Activated T-helper 9 cell treated with anti-CD3 and anti-CD28 coated beads, Interleukin-2, amount 50 U/mL, for 16 hours (primary cell): ENCODE measurements at places on chromosomes 5 and 9.

DNA sequence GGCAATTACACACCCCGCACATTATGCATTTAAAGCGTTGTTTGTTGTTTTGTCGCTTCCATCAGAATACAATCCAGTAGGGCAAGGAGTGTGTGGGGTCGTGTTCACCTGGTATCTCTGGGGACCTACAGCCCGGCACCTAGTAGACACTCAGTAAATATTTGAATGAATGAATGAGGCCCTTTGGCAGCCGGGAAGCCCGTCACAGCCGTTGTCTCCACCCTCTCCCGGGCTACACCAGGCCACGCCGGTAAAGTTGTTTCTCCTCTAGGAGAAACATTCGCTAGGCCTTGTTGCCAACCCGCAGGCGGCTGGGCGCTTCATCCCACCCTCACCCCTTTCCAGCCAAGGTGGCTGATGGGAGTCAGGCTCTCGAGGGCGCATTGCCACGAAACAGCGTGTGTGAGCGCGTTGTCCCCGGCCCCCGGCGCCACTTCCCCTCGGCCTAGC lies 876 bp upstream of the JAK2 start:
- DNase-seq: no peak

GRCh38 chr5:154466147-154466546 lies 11.9 kb downstream of the HAND1 start:
- no peak for DNase-seq

DNA sequence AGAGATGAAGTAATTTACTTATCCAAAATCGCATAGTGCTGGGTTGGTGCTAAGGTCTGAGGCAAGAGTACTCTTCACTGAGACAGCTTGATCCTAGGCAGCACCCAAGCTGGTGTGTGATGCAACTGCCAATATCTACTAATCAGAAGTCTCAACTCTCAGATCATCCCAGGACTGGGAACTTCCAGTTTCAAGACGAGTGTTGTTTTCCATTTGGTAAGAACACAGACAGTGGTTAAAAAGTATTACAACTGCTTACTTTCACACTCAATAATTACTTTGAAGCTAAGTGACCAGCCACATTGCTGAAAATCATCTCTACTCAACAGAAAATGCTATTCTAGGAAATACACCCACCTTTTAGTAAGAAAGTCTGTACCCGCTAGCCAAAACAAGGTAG lies 45.3 kb downstream of the FBXW11 start:
- no peak for DNase-seq

DNA sequence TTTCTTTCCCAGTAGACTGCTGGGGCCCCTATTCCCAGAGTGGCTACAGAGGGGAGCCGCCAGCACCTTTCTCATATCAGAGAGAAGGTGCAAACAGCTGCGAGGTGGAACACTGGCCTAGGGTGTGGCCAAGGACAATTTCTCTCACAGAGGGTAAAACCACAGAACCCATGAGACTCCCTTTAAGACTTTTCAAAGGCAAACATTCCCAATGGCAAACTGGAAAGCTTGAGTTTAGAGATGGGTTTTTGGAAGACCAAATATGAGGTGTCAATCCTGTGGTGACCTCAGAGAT lies 335.1 kb upstream of the PIK3R1 start:
- no peak for DNase-seq

DNA sequence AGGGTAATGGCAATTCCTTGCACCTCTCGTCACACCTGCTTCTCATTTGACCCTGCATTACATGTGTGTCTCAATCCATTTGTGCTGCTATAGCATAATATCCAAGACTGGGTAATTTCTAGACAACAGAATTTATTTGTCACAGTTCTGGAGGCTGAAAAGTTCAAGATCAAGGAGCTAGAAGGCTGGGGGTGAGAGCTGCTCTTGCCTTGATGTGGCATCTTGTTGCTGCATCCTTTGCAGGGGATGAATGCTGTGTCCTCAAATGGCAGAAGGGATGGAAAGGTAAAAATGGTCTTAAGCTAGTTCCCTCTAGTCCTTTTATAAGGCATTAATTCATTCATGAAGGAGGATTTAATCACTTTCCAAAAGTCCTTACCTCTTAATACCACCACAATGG lies 323.7 kb upstream of the RPS23 start:
- no peak for DNase-seq

GRCh38 chr5:91206734-91207133 lies 176.4 kb downstream of the ARRDC3 start:
- no peak for DNase-seq

DNA sequence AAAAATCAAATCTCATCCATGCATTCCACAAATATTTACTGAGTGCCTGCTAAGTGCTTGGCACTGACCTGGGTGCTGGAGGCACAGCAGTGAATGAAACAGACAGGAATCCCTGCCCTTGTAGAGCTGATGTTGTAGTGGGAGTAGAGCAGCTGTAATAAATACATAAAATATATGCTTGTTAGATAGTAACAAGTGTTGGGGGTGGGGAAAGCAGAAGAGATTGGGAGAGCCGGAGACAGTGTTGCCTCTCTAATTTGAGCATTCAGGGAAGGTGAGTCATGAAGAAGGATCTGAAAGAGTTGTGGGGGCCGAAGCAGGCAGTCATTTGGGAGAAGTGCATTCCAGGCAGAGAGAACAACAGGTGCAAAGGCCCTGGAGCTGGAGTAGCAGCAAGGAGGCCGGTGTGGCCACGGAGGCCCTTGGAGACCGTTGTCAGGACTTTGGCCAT lies 97.9 kb downstream of the ZNF618 start:
- DNase-seq: no peak

DNA sequence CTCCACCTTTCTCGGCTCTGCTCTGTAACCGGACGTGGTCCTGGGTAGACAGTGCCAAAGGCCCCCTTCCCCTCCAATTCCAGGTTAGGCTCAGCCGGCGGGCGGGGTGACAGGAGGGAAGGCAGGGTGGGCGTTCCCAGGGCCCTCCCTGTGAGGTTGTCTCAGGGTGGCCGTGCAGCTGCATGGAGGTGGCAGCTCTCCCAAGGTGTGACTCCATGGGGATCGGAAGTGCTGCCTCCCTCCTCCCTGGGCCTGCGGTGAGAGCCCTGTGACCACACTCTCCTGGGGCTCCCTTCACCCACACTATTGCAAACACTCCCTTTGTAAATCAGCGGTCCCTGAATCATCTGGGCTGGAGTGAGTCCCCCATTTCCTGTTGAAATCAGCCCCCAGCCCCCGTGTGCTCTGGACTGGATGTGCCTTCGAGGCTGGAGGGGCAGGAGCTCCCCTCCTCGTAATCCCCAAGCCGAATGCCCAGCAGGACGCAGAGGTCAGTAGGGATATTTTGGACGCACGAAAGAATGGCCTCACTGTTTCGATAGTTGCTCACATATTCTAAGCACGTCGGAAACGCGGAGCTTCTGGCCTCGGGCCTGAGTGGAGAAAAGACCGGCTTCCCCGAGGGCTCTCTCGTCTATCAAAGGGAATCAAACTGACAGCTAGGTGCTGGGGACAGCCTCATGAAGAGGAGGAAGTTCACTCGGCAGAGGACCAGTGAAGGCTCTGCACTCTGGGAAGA lies 107.6 kb upstream of the COL5A1 start:
- no peak for DNase-seq

GRCh38 chr5:65823204-65823603 lies 101.2 kb downstream of the NLN start:
- no peak for DNase-seq

- no peak for DNase-seq
Observed at GRCh38 chr5:63697811-63698210, 264.4 kb downstream of the HTR1A start.

GRCh38 chr9:89462817-89463683 lies 34.9 kb downstream of the SEMA4D start:
- DNase-seq: no peak

- DNase-seq: no peak
Observed at GRCh38 chr9:125511789-125512660, 195.0 kb downstream of the MAPKAP1 start.

DNA sequence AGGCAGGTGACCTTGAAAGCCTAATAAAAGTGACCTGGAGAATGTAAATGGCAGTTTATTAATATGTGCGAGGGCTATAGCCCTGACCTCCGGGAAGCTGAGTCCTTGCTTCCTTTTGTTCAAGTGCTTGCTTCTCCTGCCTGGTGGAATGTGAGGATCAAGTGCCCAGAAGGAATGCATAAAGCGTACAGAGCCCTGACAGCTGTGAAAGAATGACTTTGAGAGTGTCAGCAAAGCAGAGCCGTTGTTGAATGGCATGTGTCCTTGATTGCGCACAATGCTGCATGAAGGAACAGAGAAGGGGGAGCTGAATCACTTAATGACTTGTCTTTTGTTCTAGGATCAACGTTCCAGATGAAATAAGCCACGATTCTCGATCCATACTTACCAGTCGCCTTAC lies 133.0 kb downstream of the SLF1 start:
- no peak for DNase-seq

- DNase-seq: no peak
Observed at GRCh38 chr5:78499485-78499884, 139.1 kb downstream of the SCAMP1 start.

- DNase-seq: no peak
Observed at GRCh38 chr5:20618340-20618739, 630.3 kb upstream of the CDH18 start.

- no peak for DNase-seq
Observed at GRCh38 chr5:32777222-32777621, 66.1 kb downstream of the NPR3 start.

DNA sequence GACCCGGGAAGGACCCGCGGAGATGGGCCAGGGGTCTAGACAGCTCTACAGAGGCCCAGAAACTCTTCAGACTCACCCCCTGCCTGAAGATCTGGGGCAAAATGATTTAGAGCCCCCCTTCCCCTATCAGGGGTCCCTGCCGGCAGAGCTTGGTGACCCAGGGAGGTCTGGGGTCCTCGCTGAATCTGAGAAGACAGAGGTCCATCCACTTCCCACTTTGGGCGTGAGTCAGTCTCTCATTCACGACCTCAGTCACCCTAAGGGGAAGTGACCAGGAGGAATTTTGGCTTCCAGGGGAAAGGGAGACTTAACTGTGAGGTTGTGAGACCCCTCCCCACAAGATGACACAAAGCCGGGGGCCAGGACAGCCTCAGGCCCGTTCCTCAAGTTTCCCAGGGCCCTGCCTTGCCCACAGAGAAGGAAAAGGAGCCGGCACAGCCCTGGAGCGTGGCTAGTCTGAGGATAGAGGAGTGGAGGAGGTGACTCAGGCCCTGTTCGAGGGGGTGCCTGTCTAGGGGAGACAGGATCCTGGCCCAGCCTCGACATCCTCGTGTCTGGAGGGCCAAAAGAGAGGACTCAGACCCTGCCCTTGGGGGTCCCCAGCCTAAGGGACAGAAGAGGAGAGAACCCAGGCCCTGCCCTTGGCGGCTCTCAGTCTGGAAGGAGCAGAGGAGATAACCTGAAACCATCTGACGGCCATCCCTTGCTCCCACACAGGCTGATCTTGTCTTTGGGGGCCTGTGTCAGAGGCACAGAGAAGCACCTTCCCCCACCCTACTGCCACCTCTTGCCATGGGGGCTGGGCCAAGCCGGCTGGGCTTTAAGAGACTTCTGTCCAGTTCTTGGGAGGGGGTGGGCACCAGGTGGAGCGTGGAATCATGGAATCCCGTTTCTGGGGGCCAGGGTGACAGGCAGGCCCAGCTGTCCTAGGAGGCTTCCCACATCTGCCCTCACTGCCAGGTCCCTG lies 889 bp downstream of the PDLIM4 start:
- DNase-seq: no peak

DNA sequence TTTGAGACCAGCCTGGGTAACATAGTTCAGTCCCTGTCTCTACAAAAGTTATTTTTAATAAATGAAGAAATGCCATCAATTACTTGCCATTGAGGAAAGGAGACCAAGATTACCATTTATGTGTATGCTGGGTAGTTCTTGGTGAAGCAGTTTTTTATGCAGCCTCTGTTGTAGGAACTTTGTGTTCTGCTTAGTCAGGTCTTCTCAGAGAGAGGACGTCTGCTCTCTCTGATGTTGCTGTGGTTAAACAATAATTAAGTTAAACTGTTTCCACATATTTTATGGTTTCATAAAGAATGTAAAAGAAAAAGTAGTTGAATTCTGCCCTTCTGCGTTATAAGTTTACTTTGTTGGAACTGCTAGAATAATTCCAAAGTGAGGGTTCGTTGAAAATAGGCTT lies 210.5 kb downstream of the KDM4C start:
- no peak for DNase-seq

DNA sequence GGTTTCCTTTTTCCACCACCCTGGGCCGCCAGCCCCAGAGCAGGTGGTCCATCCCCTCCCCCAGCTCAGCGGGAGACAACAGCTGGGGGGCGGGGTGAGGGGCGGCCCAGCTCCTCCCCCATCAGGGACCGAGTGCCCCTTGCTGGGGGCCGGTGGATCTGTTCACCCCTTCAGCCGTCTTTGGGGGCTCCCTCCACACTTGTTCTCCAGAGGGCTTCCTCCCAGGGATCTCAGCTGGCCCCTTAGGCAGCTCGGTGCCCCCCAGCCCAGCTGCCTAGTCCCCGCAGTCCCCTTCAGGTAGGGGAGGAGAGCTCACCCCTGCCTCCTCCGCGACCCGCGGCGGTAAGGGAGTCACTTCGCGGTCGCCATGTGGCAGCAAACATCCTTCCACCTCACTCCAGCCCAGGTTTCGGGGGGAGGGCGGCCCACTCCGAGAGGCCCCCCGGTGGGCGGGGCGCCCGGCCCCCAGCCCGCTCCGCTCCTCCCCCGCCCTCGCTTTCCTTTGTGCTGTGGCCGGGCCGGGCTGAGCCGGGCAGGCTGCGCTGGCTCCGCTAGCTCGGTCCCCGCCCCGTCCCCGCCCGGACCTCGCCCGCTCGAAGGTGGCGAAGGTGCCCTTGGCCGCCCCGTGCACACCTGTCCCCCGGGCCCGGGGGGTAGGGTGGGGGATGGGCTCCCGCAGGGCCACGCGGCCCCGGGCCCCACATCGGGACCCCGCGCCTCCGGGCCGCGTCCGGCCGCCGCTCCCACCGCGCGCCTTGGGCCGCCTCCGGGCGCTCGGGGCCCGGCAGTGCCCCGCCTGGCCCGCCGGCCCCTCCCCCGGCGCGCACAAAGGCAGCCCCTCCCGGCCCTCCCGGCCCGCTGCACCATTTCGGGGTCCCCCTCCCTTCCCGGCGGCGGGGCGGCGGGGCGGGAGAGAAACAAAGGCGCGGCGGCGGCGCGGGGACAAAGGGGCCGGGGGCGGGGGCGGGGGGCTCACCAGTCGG lies 683 bp downstream of the DBN1 start:
- DNase-seq: peak; percentile 30

GRCh38 chr5:151298063-151298855 lies 5.3 kb downstream of the SLC36A3 start:
- DNase-seq: no peak

GRCh38 chr9:133991214-133991921 lies 756 bp downstream of the VAV2 start:
- no peak for DNase-seq

DNA sequence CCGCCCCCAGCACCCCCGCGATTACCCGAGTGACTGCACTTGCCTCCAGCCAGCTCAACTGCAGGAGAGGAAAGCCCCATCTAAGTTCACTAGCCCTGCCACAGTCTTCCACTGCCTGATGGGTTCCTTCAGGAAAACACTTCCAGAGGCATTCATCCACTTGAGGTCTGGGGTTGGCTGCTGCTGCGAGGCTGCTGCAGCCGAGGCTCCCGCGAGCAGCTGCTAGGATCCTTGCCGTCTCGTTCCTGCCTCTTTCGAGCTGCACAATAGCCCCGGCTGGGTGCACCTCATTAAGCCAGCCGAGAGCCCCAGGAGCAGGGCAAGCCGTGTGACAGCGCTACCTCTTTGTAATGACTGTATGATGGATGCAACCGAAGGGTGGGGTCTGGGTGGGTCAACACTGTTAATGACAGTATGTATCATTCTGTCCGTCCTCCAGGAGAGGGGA lies 24.2 kb upstream of the ELAVL2 start:
- DNase-seq: no peak

- no peak for DNase-seq
Observed at GRCh38 chr9:75812141-75812540, 78.3 kb upstream of the PCSK5 start.

- DNase-seq: no peak
Observed at GRCh38 chr9:15018096-15018637, 107.9 kb upstream of the FREM1 start.
